CD4-positive, alpha-beta T cell (primary cell): ENCODE measurements at places on chromosomes 7 and 10. TPM values are rescaled to one million over a fixed set of nuclear protein-coding genes. Genes with fewer than 3 reads are reported as not detected.

STEAP4 gene
- not detected for total RNA-seq

EPHB4 gene
- 8.4 TPM for total RNA-seq

FAM241B gene
- total RNA-seq, result 14.1 TPM

GPR22 gene
- not detected for total RNA-seq

UBE2D4 gene
- total RNA-seq, result 6.1 TPM

VPS37D gene
- total RNA-seq, result 0.81 TPM

LIPF gene
- not detected for total RNA-seq

DLX6 gene
- not detected for total RNA-seq
